ENCODE measurements at places on chromosomes 4 and X.

GRCh38 chr4:144572660-144573059 lies 73.3 kb upstream of the HHIP start:
- no peak for DNase-seq

DNA sequence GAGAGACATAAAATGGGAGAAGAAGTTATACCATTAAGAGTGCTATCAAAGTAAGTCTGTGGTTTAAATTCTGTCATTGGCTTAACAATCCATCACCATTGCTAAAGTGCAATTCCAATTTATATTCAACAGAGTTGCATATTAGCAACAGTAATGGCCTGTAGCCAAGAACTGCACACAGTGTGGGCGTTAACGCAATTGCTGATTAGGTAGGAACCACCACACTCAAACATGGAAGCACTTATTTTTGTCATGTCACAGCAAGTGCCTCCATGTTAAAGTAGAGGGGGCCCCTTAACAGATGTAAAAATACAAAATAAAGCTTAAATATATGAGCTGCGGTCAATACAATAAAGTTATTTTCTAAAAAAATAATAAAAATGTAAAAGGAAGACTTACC lies 10.8 kb downstream of the LARP7 start:
- DNase-seq, result no peak

DNA sequence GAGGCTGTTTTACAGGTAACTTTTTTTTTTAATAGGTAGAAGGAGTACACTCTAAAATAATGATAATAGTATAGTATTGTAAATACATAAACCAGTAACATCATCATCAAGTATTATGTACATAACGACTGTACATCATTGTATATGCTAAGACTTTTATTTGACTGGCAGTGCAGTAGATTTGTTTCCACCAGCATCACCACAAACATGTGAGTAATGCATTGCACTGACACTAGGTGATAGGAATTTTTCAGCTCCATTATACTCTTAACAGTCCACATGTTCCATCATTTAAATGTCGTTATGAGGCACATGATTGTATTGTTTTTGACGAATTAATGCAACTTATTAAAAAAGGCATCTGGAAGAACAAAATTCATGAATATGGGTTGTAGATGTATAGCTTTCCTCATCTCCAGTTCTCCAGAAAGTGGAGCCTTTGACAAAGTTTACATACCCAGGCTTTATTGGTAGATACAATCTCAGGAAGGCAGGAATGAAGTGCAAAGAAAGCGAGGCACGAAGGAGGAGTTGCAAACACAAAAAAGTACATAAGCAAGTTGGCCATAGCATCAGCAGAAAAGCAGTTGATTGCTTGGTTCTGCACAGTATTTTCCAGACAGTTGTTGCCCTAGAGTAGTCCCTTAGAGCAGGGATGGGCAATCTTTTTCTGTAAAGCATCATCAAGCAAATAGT lies 336.9 kb upstream of the NR3C2 start:
- no peak for DNase-seq

DNA sequence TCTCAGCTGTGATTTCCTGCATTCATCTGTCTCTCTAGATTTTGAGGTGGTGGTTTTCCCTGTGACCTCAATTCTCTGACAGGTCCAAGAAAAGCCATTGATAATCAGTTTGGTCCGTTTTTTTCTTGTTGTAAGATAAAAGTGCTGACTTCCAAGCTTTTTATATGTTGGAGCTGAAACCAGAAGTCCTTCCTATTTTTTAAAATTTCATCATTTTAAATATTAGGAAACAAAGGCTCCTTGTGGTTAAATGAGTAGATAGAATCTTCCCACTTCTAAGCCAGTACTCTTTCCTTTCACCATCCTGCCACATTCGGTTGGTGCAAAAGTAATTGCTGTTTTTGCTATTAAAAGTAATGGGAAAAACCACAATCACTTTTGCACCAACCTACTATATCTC lies 18.3 kb downstream of the RNF175 start:
- DNase-seq, result no peak

GRCh38 chr4:176817204-176817603 lies 24.5 kb upstream of the VEGFC start:
- no peak for DNase-seq

DNA sequence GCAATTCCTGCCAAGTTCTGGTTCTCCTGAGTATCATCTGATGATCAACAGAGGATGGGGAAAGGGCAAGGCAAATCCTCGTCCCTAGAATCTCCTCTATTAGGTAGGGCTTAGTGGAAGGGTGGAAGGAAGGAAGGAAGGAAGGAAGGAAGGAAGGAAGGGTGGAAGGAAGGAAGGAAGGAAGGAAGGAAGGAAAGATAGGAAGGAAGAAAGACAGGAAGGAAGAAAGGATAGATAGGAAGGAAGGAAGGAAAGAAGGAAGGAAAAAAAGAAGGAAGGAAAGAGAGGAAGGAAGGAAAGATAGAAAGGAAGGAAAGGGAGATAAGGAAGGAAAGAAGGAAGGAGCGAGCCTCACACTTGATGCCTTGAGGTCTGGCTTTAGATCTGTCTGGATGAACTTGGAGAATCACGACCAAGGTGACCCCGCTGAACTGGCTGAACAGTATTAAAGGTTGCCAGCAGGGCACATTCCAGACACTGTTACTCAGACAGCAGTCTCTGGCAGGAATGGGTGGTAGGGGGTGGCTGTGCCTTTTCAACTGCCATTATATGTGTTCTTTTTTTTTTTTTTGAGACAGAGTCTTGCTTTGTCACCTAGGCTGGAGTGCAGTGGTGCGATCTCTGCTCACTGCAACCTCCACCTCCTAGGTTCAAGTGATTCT lies 57.1 kb downstream of the MAP7D2 start:
- DNase-seq, result no peak

DNA sequence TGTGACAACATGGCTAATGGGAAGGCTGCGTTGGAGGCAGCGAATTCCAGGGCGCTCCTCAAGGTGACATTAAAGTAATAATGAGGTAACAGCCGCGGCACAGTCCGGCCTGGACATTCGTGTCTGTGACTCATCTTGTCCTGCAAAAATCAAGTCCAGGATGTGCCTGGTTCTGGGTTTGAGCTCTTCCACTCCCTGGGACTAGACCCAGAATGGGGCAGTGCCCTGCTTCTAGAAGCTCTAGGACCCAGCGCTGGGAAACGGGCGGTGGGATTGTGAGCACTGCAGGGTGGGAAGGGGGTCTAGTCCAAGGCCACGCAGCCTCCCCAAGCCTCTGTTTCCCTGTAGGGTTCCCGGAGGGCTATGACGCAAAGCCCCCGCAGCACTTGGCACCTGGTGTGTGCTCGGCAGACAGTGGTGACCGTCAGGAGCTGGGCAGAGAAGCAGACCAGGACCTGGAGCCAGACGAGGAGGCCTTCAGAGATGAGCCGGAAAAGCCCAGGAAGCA lies 34.9 kb downstream of the HMX1 start:
- no peak for DNase-seq

GRCh38 chrX:149916745-149917392 lies 12.5 kb upstream of the HSFX4 start:
- no peak for DNase-seq

DNA sequence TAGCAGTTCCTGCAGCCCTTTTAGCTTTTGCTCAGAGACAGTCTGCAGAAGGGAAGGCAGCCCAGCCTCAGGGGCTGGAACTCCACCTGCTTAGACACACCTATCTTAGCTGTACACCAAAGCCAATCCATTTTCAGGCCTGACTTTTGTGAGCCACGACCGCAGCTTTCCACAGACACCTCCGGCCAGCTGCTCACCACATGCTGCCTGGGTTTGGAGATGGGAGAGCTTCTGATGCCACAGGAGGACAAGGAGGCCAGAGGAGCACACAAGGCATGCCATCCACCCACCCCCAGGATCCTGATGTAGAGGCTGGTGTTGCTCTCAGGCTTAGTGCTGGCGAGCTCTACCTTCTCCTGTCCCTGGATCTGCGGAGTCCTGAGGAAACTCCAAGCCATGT lies 141.8 kb upstream of the NALF2 start:
- DNase-seq, result no peak
